ENCODE measurements at places on chromosomes 3 and 15. TPM values are rescaled to one million over a fixed set of nuclear protein-coding genes. Genes with fewer than 3 reads are reported as not detected.

GP5 gene
- total RNA-seq = 2.2 TPM

TGM5 gene
- total RNA-seq = not detected

TMC3 gene
- not detected for total RNA-seq

CCR4 gene
- total RNA-seq = 17.5 TPM

FAM107A gene
- total RNA-seq = not detected

TMIE gene
- total RNA-seq = 0.36 TPM

STRC gene
- 2.6 TPM for total RNA-seq

CDAN1 gene
- total RNA-seq = 33.2 TPM

NPAP1 gene
- total RNA-seq = not detected

RARB gene
- not detected for total RNA-seq

AGBL1 gene
- total RNA-seq = not detected

HESX1 gene
- total RNA-seq = 0.50 TPM

ARL6 gene
- total RNA-seq = 4.9 TPM

IGF1R gene
- 23.4 TPM for total RNA-seq

TTLL3 gene
- 85.7 TPM for total RNA-seq

MFN1 gene
- 39.0 TPM for total RNA-seq

LRRC49 gene
- total RNA-seq = not detected

MASP1 gene
- not detected for total RNA-seq

MYO5A gene
- 36.3 TPM for total RNA-seq

MYZAP gene
- not detected for total RNA-seq

NR2E3 gene
- total RNA-seq = not detected

EAF2 gene
- total RNA-seq = 11.4 TPM

PRICKLE2 gene
- total RNA-seq = not detected

SLC12A1 gene
- not detected for total RNA-seq

GABRG3 gene
- total RNA-seq = not detected

ROBO2 gene
- total RNA-seq = not detected

C3orf70 gene
- total RNA-seq = not detected

CEMIP gene
- total RNA-seq = not detected

A4GNT gene
- total RNA-seq = not detected

FANCI gene
- total RNA-seq = 155 TPM

CCR8 gene
- total RNA-seq = 1.2 TPM

CYP1A2 gene
- total RNA-seq = not detected

All from activated naive CD8-positive, alpha-beta T cell treated with anti-CD3 and anti-CD28 coated beads, Interleukin-2, amount 10 ng/mL, durations not matched to agents 7 days and 5 days (primary cell).